NCI-H510A treated with DMSO at 0.1 percent for 48 hours (cell line): ENCODE measurements at places on chromosomes 5 and 9.
A peak's percentile ranks its signal among the peaks of the same experiment; 100 is the strongest.

DNA sequence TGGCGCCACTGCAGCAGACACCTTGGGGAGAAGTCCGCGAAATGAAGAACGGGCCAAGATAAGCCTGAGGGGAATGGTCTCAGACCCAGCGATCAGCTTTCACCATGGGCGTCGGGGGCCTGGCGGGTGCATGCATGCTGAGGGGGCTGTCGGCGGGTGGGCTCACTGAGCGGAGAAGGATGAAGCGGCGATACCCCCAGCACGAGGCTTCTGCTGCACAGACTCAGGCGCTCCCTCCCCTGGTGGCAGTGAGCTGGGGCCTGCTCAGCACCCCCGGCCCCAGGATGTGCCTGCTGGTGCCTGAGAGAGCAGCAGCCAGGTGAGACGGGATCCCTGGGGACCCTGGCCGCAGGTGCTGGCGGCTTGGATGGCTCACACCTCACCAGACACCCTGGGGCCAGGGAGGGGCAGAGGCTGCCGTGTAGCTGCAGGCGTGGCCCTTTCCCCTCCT, 31.2 kb downstream of the CEP72 start:
- no peak for DNase-seq

DNA sequence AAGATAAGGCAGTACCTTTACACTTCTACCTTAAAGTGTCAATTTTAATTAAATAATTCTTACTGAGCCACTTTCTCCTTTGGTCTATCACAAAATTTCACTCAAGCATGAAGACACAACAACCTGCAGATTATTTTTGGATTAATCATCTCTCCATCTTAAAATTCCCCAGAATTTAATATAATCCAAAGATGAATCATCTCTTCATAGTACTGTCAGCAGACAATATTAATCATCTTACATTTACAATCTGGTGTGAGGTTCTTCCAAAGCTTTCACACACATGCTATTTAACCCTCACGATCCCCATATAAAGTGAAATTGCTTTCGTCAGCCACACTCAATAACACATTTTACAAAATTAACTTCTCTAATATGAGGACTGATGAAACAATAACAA, 43.0 kb downstream of the LHFPL2 start:
- DNase-seq = no peak

DNA sequence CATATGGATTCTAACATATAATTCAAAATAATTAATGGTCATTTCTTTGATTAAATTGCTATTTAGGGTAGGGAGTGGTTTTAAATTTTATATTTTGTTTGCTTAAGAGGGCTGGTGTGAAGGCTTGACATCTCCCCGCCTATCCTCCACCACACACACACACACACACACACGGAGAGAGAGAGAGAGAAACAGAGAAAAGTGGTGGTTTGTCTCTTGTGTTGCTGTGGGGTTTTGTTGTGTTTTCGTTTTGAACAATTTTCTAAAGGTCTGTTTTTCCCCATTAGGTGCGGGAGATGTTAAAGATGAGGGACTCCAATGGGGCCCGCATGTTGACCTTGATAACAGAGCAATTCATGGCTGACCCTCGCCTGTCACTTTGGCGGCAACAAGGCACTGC, 161.9 kb downstream of the ZSWIM6 start:
- no peak for DNase-seq

GRCh38 chr5:54390015-54390414, 65.5 kb upstream of the HSPB3 start:
- peak; percentile 56 for DNase-seq

- DNase-seq = no peak
Measured at GRCh38 chr5:60379907-60380306, 320.1 kb downstream of the DEPDC1B start.

DNA sequence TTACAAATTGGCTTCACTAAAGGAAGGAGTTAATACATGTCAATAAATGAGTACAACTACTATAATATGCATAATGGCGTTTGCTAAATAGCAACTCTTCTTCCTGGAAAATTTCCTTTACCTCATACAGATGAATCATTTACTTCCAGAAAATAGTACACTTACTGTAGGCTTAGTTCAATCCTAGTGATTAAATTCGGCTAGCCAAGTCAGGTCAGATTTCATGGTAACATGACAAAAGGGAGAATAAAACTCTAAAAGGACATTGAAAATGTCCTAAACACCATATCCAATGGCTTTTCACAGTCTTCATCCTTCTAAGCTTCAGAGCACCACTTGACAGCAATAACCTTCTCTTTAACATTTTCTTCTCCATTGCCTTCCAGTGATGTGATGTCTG, 42.1 kb upstream of the ZFAND5 start:
- no peak for DNase-seq

GRCh38 chr5:169521366-169521983, 62.1 kb upstream of the SPDL1 start:
- no peak for DNase-seq

GRCh38 chr5:130885027-130885426, 280.0 kb downstream of the HINT1 start:
- DNase-seq = no peak

DNA sequence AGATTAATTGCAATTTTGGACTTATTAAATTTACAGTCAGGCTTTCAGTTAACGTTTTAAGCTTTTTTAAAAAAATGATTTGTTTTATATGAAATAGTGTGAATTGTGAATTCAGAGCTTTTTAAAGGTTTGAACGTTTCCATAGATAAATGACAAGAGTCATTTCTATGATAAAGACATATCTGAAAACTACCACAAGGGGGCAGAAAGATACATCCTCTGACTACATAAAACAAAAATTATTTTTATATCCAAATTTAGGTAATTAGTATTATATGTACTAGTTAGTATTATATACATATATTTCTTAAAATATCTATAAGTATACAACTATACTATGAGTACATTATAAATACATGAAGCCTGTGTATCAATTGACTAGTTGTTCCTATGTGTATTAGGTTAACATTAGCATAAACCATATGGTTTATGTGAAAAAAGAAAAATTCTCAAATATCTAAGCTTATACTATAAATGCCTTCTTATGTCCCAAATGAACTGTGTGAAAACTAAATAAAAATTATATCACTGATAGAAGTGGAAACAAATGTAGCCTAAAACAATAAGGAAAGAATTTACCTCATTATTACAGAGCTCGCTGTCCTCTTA, 155.2 kb downstream of the MEF2C start:
- DNase-seq = peak; percentile 39

GRCh38 chr5:172441262-172441751, 13.0 kb downstream of the SH3PXD2B start:
- no peak for DNase-seq

GRCh38 chr5:17061973-17062470, 125.9 kb upstream of the MYO10 start:
- no peak for DNase-seq

- DNase-seq = no peak
Measured at GRCh38 chr9:99931155-99931840, 24.8 kb downstream of the STX17 start.

DNA sequence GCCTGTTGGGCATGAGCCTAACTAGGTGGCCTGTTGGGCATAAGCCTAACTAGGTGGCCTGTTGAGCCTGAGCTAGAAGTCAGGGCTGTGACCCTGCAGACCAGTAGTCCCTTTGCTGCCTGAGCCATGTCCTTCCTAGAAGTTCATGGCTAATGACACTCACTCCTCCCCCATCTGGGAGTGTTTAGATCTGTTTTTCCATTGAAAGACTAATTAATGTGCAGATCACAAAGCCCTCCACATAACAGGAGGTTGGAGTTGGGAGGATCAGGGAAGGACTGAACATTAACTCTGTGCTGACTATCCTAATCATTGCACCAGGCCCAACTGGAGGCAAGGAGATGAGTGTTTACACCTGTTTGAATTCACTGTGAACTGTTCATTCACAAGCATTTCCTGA, 27.6 kb downstream of the SLC25A48 start:
- no peak for DNase-seq

DNA sequence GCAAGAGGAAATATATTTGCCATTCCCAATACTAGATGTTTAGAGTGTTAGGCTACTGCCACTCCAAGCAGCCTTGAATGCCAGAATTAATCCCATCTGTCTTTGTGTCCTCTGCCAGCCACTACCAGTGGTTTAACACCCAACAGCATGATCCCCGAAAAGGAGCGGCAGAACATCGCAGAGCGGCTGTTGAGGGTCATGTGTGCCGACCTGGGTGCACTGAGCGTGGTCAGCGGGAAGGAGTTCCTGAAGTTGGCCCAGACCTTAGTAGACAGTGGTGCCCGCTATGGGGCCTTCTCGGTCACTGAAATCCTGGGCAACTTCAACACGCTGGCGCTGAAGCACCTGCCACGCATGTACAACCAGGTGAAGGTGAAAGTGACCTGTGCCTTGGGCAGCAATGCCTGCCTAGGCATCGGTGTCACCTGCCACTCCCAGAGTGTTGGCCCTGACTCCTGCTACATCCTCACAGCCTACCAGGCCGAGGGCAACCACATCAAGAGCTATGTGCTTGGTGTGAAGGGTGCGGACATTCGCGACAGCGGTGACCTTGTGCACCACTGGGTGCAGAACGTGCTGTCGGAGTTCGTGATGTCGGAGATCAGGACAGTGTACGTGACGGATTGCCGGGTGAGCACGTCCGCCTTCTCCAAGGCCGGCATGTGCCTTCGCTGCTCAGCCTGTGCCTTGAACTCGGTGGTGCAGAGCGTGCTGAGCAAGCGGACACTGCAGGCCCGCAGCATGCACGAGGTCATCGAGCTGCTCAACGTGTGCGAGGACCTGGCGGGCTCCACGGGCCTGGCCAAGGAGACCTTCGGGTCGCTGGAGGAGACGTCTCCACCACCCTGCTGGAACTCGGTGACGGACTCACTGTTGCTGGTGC, 29.3 kb downstream of the AMBP start:
- DNase-seq = no peak

GRCh38 chr9:105932276-105932675, 237.9 kb downstream of the TMEM38B start:
- DNase-seq = no peak

DNA sequence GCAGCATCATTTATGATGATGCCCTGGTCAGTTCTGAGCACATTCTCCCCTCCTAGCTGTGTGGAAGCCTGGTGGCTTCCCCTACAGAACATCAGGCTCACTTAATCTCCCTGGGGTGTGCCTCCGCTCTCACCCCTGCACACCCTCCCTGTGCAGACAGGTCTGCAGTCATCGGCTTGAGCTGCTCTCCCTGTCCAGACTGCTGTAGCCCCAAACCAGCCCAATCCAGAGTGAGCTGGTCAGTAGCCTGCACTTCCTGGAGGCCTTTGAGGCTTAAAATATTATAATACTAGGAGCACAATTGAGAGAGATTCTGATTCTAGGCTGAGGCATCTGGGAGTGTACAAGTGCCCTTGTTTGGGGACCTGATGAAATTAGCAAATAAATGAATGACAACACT, 60.2 kb downstream of the PPARGC1B start:
- DNase-seq = no peak

- no peak for DNase-seq
Measured at GRCh38 chr5:21391506-21391905, 1403.5 kb upstream of the CDH18 start.

DNA sequence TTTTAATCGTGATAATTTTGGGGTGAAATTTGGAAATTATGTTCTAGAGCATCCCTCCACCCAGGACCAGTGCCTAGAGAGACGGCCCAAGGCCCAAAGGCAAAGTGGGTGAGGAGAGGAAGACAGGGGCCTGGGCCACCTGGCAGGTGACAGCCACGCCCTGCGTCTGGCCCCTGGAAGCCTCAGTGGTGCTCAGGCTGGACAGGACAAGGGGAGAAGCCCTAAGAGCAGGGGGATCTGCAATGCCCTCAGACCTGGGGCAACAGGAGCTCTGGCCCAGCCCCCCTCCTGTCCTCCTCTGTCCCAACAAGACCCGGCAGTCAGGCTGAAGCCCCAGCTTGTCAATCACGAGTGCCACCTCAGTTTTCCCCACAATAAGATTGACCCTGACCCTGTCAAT, 134.8 kb downstream of the ADAMTS2 start:
- DNase-seq = no peak

- DNase-seq = no peak
Measured at GRCh38 chr5:133691448-133691847, 79.1 kb upstream of the FSTL4 start.

GRCh38 chr5:89090037-89090436, 207.1 kb upstream of the MEF2C start:
- no peak for DNase-seq

GRCh38 chr5:65261499-65261898, 220.2 kb downstream of the ADAMTS6 start:
- no peak for DNase-seq

- peak; percentile 18 for DNase-seq
Measured at GRCh38 chr9:119009249-119009648, 360.0 kb downstream of the BRINP1 start.

- peak; percentile 29 for DNase-seq
Measured at GRCh38 chr9:75644649-75645048, 245.8 kb upstream of the PCSK5 start.

- DNase-seq = no peak
Measured at GRCh38 chr9:91159664-91160121, 202.0 kb downstream of the AUH start.

DNA sequence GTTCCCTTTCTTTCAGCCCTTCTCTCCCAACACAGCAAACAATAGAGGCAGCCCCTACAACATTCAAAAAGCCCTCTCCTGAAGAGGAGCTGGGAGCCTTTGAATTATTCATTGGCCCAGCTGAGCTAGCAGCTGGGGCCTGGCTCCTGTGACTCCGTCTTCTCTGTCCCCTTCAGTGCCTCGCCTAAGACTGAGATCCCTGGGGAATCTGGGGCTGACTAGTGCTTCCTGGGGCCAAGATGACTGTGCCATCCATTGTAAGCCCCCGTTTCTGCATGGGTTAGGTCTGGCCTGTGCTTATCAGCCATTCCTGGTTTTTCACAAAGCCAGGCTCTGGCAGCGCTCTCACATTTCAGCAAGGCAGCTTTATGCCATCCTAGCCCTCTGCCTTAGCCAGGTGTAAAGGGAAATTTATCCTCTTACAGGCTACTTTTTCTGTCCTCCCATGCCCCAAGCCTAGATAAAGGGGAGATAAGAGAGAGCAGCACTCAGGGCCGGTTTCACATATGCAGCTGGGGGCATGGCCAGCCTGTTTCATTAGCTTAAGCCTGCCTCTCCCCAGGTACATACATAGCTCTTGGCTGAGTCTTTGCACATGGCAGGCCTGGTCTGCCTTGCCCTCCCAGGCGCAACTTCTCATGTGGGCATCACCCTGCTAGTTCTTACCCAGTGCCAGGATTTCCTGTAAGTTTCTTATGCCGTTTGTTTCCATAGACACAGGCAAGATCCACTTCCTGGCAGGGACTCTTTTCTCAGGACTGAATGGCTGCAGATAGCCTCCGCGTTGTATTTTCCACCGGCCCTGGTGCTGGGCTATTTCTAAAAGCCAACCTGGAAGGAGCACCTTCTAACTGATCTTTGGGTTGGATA, 15.8 kb downstream of the PTPA start:
- no peak for DNase-seq

DNA sequence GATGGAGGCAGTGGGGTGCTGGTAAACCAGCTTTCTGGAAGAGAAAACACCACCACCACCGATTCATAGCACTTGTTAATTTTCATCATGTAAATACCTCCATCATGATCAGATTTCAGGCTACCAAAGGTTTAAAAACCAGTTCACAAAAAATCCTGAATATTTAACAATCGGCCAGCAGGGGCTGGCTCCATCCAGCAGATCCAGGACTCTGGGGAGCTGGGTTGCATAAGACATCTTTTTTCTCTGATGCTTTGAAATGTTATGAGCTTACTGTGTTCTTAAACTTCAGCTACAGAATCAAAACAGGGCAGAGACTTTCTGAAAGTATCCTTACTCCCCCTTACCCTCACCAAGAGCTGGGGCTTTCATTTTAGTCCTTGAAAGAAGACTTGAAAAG, 14.6 kb upstream of the RNF183 start:
- no peak for DNase-seq

- DNase-seq = no peak
Measured at GRCh38 chr9:79880626-79881025, 308.9 kb downstream of the TLE4 start.
